ENCODE measurements at places on chromosomes 11 and 22.

GRCh38 chr11:66264914-66265313 lies 3.5 kb upstream of the RAB1B start:
- no peak for DNase-seq

- no peak for DNase-seq
These were observed 252.7 kb upstream of the PITPNB start for GRCh38 chr22:28171712-28172111.

- DNase-seq: no peak
These were observed 42.1 kb upstream of the APLNR start for GRCh38 chr11:57279116-57279515.

DNA sequence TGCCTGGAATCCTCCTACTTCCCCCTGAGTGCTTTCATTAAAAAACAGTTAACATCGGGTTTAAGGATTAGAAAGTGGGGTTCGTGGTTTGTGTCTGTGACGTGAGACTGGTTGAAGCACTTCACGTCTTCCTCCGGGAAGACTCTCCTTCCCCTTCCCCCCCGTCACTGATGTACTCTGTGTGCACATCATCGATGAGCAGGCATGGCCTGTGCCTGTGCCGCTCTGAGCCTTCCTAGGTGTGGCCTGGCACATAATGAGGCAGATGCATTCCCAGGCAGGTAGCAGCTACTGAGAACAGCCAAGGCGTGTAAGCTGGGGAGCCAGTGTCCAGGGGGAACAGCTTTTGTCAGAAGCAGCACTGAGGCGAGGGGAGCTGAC lies 93.8 kb downstream of the BCR start:
- DNase-seq: no peak

DNA sequence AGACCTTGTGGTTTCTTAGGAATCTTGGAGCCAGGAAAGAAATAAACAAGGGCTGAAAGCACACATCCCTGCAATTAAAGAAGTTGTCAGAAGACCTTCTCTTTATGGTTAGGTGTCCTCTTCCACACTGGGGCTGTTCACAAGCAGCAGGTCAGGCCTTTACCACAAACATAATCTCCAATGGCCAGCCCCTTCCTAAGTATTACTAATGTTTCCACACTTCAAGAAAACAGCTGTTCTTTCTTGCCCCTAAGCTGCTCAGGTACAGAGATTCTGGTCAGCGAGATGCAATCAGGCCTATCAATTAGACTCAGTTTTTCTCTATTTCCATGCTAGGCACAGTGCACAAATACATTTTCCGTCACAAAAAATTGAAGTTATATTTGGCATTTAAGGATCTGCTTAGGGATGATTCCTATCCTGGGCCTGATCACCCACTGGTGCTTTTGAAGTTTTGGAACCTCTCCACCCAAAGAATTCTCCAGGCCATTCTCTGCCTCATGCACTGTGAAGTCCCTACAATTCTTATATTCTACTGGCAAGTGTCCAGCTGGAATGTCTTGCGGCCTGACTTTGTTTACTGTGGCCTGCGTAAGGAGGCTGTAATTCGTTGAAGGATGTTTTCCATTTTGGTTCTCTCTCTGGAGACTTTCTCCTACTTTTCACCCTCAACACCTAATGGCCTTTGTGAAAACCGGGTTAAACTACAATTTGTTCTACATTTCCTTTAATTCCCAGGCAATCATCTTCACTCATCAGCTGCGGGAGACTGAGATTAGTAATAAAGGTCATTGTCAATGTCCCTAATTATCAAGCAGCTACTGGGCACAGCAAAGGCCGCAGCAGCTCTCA lies 5.1 kb downstream of the PRAME start:
- no peak for DNase-seq

DNA sequence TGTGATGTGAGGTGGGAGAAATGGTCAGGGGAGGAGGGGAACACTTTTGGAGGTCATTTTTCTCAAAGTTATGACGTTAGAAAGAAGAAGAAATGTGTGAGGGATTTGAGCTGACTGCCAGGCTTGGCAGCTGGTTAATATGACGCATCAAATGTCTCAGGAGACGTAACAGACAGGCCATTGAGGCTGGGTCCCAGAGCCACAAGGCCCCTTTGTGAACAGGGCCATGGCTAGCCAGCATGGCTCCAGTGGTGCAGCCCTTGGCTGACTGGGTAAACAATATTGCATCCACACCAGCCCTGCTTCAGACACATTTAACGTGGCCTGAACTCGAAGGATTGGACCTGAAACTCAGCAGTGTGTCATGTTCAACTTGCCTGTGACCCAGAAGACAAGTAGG lies 34.3 kb downstream of the AMOTL1 start:
- no peak for DNase-seq

DNA sequence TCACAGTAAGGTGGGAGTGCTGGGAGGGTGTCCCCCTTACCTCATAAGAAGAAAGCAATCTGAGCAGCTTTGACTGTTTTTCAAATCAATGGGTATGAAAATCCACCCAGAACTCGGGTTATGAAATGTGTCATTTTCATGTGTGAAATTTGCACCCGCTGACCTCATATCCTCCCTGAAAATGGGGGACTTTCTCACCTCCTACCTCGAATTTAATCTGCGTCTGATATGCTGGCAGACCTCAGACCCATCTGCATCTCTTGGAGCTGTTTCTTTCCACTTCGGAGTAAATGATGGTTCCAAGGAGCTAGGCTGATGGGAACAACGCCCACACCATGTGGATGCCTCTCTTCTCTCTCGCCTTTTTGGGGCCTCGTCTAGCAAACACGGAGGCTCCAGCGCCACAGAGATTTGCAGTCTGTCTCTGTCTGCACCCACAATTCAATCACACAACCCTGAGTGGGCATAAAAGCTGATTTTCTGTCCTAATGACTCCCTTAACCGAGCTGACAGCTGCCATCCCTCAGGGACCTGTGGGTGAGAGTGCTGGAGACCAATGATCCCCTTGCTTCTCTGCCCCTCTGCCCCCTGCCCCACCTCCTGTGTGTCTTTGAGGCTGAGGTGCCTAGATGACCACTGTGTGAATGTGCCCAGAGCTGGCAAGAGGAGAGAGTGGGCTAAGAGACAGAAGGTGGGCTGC lies 71.0 kb downstream of the TRIM29 start:
- DNase-seq: no peak

GRCh38 chr11:13767471-13767870 lies 99.0 kb downstream of the FAR1 start:
- DNase-seq: no peak

DNA sequence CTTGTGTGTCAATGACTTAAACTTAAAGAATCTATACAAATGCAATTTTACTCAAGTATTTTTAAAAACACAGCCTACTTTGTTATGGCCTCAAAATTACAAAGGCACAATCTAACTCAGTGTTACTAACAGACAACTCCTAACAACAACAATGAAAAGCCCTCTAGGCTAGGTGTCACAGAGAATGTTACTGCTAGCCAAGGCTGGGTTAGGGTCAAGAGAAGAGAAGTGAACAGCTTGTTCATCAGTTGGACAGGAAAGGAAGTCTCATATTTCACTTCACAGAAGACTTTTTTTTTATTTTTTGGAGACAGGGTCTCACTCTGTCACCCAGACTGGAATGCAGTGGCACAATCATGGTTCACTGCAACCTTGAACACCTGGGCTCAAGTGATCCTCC lies 26.0 kb downstream of the CLDN25 start:
- no peak for DNase-seq

GRCh38 chr11:59724066-59724465 lies 10.4 kb upstream of the OR10V1 start:
- no peak for DNase-seq

DNA sequence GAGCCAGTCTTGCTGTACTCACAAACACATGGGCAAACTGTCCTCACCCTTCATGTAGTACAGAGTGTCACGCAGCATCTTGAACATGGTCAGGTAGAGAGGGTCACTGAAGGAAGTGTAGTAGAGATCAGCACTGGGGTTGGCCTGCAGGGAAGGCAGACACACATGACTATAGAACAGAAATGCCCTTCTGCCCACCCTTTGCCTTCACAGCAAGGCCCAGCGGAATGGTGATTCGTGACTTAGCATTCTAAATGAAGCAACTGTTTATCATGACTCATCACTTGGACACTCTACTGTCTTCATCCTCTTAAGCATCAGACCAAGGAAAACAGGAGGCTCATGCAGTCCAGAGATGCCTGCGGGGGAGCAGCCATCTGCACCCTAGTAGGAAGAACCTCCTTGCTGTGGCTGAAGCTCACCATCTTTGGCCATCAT lies 33.4 kb downstream of the SERPIND1 start:
- no peak for DNase-seq

GRCh38 chr22:50346470-50346869 lies 3.3 kb downstream of the PPP6R2 start:
- DNase-seq: no peak

GRCh38 chr11:117302228-117302627 lies 11.1 kb downstream of the BACE1-AS start:
- DNase-seq: no peak

GRCh38 chr11:100778166-100778785 lies 91.2 kb downstream of the ARHGAP42 start:
- no peak for DNase-seq

DNA sequence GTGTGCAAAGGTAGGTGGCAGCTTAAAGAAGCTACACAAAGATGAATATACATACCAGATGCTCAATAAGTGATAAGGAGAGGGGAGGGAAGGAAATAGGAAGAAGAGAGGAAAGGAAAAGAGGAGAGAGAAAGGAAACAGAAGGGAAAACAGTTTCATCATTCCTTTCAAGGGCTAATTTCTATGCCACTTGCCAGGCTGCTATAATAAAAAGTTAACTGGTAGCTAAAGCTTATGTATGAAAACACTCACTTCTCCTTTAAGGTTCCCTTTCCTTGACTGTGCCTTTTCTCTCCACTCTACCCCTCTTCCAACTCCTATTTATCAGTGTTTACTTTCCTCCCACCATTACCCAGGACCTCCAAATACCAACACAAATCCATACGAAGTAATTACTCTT lies 347.9 kb downstream of the DLG2 start:
- DNase-seq: no peak

GRCh38 chr11:119120639-119121007 lies 757 bp upstream of the HINFP start:
- no peak for DNase-seq

DNA sequence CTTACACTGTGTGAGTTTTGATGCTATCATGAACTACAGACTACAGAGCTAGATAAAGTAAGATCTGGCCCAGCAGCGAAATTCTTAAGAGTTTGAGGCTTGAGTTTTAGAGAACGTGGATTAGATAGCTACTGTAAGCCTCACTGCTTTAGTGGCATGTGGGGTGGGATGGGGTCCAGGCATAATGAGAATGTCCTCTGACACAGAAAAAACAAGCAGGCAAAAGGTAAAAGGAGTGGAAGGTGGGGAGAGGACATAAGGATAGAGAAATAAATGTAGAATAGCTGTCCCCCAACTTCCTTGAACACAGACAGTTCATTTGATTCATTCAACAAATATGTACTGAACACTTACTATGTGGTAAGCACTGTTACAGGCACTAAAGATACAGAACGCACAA lies 324.5 kb upstream of the PITPNB start:
- no peak for DNase-seq

DNA sequence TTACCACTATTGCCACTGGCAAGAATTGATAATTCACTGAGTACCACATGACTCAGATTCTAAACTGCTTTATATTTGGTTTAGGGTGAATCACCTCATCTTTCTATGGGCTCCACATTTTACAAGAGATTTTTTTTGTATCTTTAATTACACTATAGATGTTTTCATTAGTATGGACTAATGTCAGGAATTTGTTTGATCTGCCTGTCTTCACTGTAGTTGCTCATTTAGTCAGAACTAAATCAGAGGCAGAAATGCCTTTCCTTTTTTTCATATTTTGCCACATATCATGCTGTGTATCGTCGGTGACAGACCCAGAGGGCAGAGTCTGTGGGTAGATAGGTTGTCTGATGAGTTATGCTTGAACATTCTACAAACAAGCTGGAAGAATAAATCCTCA lies 524.1 kb downstream of the METTL15 start:
- no peak for DNase-seq

- DNase-seq: no peak
These were observed 3.5 kb downstream of the KRTAP5-9 start for GRCh38 chr11:71551711-71552110.

- DNase-seq: no peak
These were observed 330.5 kb downstream of the BUD13 start for GRCh38 chr11:116442238-116442752.

GRCh38 chr22:41768430-41768829 lies 32.0 kb upstream of the CCDC134 start:
- DNase-seq: no peak

- DNase-seq: peak; percentile 74
These were observed 11.1 kb downstream of the POLR3H start for GRCh38 chr22:41532908-41533825.

DNA sequence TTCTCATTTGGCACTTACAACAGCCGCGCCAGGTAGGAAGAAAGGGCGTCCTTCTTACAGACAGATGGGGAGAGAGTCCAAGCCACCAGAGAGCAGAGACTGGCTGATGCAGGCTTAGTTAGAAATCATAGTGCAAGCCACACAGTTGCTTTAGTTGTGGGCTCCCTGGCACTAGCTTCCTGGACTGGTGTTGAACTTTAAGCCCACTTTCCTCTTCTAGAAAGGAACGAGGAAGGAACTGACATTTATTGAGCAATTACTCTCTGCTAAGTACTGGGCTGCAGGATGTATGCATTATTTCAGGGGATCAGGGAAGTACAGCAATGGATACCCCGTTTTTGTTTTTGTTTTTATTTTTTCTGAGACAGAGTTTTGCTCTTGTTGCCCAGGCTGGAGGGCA lies 3.0 kb downstream of the BACE1 start:
- no peak for DNase-seq

- DNase-seq: no peak
These were observed 269.0 kb downstream of the OPCML start for GRCh38 chr11:133263332-133263731.

- DNase-seq: no peak
These were observed 96.4 kb downstream of the KIAA1671 start for GRCh38 chr22:25048659-25049647.

- DNase-seq: no peak
These were observed 2198.2 kb upstream of the RAG2 start for GRCh38 chr11:38796281-38796680.

Data from mucosa of descending colon (tissue), 3 donors.